ENCODE measurements at places on chromosomes 7 and 10. TPM values are rescaled to one million over a fixed set of nuclear protein-coding genes. Genes with fewer than 3 reads are reported as not detected.

The VSTM4 gene
- 11.8 TPM for total RNA-seq

The GHRHR gene
- not detected for total RNA-seq

The NEURL1 gene
- 0.39 TPM for total RNA-seq

The ZNF33B gene
- total RNA-seq: 18.4 TPM

The GBX1 gene
- not detected for total RNA-seq

The SUN3 gene
- not detected for total RNA-seq

The TMEM176A gene
- total RNA-seq: 11.6 TPM

The OR6V1 gene
- not detected for total RNA-seq

The SLC26A5 gene
- total RNA-seq: under 0.01 TPM

The OGDHL gene
- 0.42 TPM for total RNA-seq

The CALHM1 gene
- total RNA-seq: not detected

The LOXL4 gene
- total RNA-seq: 19.4 TPM

The TCF7L2 gene
- 20.8 TPM for total RNA-seq
